Glomerular endothelial cell (primary cell): ENCODE measurements at places on chromosomes 12 and 14. TPM values are rescaled to one million over a fixed set of nuclear protein-coding genes. Genes with fewer than 3 reads are reported as not detected.

DNA sequence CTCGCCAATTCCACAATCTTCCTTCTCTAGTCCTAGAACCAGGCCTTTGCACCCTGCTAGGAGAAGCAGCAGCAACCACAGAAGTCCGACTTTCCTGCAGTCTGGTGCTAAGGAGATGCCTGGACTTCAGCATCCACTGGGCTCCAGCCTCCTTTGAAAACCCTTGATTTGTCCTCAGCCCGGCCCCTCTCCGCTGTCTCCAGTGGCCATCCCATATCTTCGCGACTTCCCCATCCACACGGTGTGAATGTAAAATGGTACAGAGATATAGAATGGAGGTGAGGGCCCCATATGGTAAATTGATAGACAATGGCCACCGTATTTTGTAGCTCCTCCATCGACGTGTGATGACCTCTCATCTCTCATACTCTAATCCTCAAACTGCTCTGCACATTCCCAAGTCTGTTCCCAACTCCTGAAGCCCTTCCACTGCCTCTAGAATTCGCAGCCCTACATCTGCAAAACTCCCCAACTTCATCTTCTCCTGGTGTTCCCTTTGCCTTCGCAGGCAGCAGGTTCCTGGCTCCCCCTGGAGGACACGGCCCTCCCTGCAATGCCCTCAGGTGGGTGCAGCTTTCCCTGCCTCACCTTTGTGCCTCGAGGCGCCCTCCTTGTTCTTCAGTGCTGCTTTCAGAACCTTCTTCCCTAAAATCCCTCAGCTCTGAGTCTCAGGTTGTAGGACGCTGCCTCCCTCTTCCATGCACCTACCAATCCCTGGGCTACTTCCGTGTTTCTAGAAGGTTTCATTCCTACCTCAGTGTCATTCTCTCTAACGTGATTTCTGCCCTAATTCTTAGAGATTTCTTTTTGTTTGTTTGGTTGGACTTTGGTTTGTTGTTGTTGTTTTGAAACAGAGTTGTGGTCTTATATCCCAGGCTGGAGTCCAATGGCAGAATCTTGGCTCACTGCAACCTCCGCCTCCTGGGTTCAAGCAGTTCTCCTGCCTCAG lies 36.7 kb downstream of the TMBIM6 start:
- no peak for DNase-seq

DNA sequence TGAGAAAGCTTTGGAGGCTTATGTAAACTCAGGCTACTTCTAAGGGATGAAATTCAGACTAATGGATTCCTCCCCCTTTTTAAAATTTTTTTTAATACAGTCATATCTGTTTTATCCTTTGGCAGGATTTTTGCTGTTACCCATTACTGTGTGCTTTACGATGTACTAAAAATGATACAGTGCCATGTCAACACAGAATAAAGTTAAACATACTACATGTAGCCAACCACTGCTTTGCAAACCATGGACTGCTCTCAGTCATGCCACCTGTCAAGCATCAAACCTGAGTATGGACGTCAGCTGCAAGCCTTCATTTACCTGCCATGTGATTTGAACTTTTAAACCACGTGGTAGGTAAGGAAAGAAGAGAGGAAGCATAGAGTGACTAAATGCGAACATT lies 325.8 kb downstream of the FUT8 start:
- DNase-seq: no peak

- no peak for DNase-seq
These were observed 276.3 kb downstream of the DUSP6 start for GRCh38 chr12:89075880-89076540.

DNA sequence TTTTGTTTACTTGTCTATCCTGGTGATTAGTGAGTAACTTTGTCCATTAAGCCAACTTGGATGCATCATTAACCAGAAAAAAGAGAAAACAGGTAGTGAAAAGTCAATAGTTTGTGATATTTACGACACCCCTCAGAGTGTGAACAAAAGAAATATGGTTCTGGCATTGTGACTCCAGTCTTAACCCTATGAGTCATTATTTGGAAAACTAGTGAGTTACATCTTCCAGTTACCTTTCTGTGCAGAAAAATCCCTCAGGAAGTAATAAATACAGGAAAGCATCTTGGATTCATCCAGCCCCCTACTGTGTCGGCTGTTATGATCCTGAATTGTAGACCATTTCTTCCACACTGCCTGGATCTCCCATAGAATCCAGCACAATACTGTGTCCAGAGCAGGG lies 379.1 kb downstream of the GALC start:
- no peak for DNase-seq

GRCh38 chr14:55107766-55108554 lies 21.1 kb upstream of the LGALS3 start:
- DNase-seq: peak; percentile 72

DNA sequence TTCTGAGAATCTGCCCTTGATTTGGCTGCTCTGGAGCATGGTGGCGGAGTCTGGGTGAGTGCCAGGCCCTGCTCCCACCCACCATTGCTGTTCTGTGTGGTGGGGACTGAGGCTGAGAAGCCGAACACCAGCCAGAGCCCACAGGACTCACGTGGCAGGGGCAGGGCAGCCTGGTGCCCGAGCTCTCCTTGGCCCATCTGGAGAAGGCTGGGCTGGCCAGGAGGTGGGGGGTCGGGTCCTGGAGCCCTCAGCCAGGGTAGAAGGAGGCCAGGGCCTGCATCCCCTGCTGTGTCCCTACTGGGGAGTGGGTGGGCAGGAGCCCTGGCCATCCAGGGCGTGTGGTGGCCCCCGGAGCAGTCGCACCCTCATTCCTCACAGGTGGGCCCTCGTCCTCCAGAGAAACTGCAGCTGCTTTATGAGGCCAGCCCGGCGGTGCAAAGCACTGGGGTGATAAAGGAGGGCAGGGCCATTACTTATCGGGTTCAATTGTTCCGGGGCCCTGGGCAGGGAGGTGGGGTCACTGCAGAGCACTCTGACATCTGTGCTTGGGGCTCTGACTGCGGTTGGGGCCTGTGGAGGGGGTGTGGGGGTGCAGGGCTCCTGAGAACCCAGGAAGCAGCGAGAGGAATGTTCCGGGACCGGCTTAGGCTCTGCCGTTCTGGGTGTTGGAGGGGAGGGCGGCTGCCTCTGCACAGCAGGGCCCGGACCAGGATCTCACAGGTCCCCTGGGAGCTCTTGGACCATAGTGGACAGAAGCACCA lies 217.5 kb upstream of the C14orf180 start:
- no peak for DNase-seq

DNA sequence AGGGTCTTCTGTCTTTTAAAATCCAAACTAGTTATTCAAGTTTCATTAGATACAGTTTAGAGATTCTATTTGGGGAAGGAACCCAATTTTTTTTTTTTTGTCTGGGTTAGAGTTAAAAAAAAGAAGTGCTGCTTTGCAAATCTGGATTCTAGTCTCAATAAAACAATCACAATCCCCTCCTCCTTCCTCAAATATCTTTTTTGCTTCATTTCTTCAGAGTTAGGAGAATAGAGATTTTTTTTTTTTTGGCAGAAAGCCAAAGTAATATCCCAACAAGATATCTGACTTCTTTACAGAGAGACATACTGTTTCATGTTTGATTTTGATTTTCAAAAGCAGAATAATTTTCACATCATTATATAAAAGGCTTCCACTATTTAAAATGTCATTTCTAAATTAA lies 201.9 kb downstream of the FOXN3 start:
- DNase-seq: no peak

GRCh38 chr14:60636879-60637478 lies 12.3 kb downstream of the SIX1 start:
- DNase-seq: no peak

DNA sequence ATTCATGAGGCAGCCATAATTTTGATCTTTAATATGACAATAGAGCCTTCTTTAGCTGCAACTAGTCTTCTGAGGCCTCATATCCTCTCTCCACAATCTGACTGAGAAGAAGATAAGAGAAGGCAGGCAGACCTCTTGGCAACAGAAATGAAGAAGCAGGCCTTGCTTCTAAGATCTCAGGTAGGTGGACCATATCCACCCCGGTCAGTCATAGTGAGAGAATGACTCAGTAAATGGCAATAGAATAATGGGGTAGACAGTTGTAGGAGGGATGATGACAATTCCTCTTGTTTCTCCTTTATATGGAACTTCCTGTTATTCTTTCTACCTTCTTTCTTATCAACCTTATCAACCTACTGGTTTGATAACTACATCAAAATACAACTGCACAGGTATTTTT lies 246.7 kb upstream of the G2E3 start:
- DNase-seq: no peak

DNA sequence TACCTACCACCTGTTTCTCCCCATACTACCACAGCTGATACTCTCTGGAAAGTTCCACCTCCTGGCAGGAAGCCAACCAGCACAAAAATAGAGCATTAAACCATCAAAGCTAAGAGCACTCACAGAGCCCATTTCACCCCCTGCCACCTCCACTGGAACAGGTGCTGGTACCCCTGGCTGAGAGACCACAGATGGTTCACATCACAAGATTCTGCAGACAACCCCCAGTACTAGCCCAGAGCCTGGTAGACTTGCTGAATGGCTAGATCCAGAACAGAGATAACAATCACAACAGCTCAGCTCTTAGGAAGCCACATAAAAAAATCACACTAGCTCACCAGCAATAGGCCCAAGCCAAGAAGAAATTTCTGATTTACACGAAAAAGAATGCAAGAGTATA lies 855.2 kb downstream of the FSCB start:
- DNase-seq: no peak

DNA sequence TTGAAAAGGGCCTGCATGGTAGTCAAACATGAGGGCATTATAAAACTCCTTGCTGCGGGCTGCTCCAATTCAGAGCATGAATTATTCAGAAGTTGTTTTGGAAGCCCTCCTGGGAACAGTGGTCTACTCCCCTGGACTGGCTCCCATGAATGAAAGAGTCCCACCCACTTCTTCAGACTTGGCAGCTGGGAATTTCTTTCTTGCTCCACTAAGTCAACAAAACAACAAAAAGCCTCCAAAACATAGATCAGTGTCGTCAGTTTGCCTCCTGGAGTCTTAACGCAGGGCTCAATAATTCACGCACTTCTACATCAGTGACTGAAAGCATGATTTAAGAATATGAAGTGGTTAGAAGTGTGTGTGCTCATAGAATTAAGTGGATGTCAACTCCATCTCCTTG lies 37.9 kb downstream of the AKAP6 start:
- no peak for DNase-seq

DNA sequence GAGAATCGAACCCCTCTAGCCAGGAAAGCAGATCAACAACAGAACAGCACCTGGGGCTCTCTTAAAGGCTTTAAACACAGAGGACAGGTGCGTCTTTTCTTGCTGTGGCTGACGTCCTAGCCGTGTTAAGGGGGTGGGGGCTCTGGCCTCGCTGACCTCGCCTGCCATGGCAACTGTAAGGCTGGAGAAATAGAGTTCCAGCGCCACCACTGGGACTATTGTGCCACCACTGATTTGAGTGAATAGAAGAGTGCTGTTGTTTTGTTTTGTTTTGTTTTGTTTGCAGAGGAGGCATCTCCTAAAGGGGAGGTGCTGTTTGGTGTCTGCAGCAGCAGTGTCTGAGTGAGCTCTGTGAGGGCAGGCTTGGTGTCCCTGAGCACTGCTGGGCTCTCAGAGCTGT lies 34.2 kb upstream of the PRMT8 start:
- DNase-seq: no peak

DNA sequence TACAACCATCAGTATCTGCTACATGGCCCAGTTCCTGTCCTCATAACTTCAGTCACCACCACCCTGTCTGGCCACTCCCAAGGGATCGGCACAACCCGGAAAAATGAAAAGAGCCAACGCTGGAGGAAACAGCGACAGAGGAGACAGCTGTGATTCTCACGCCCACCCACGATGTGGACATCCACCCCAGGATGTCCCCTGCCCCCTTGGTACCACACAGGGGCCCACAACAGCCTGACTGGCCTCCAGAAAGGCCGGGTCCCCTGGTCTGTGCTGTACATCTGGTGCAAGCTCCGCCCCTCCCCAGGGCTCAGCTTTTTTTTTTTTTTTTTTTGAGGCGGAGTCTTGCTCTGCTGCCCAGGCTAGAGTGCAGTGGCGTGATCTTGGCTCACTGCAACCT lies 12.5 kb downstream of the RPS6KL1 start:
- no peak for DNase-seq

DNA sequence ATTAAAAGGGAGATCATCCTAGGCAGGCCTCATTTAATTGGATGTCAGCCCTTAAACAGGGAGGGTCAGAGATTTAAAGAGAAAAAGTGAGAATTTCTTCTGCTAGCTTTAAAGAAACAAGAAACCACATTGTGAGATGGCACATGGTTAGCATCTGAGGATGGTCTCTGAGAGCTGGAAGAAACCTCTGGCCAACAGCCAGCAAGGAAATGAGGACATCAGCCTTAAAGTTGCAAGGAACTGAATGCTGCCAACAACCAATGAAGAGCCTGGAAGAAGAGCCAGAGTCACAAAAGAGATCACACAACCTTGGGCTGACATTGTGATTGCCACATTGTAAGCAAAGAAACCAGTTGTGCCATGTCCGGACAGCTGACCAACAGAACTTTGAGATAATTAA lies 17.5 kb upstream of the FAR2 start:
- no peak for DNase-seq

GRCh38 chr12:79522989-79523386 lies 167.8 kb downstream of the PAWR start:
- DNase-seq: no peak

GRCh38 chr12:75856235-75856634 lies 175.3 kb downstream of the PHLDA1 start:
- no peak for DNase-seq

GRCh38 chr12:5565933-5566599 lies 134.2 kb downstream of the NTF3 start:
- DNase-seq: no peak

GRCh38 chr14:53871951-53872350 lies 84.7 kb downstream of the BMP4 start:
- DNase-seq: no peak

DNA sequence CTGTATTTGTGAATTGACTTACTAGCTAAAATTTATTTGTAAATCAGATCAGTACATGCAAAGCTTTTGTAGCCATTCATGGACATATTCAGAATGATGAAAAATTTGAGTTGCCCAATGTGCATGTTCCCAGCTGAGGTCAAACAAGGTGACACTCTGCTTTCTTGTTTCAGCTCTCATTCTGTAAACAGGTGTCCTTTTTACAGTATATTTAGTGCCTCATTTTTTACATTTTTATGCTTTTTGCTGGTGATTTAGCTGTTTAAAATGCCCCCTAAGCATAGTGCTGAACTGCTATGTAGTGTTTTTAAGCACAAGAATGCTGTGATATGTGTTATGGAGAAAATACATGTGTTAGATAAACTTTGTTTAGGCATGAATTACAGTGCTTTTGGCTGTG lies 76.3 kb downstream of the MIA2 start:
- DNase-seq: no peak

- peak; percentile 42 for DNase-seq
These were observed 4.9 kb upstream of the ANKLE2 start for GRCh38 chr12:132766380-132767085.

Gene TRHDE
- total RNA-seq: 1.5 and 2.9 TPM in 2 replicates

Gene TRIM9
- total RNA-seq: 0.06 and 0.19 TPM in 2 replicates

Gene ADGRD1
- total RNA-seq: not detected in 2 replicates

Gene GPR84
- not detected in 2 replicates for total RNA-seq

Gene TMEM119
- total RNA-seq: not detected in 2 replicates

Gene PTPRB
- total RNA-seq: 58.9 and 147 TPM in 2 replicates

Gene STON2
- total RNA-seq: 3.4 and 6.4 TPM in 2 replicates

Gene SOAT2
- total RNA-seq: not detected in 2 replicates

Gene P2RX2
- total RNA-seq: not detected in 2 replicates

Gene HSPB8
- 31.5 and 43.8 TPM in 2 replicates for total RNA-seq

Gene IRAK3
- 2.9 and 5.0 TPM in 2 replicates for total RNA-seq

Gene PLA2G1B
- total RNA-seq: not detected in 2 replicates
